Aorta (tissue), 5 donors: ENCODE measurements at places on chromosomes 7 and 10. TPM values are rescaled to one million over a fixed set of nuclear protein-coding genes. Genes with fewer than 3 reads are reported as not detected.

- no peak overlapping the region for H3K27ac ChIP-seq
- DNase-seq, result peak; percentile 21
- no peaks in the 10 kb centered on the region for H3K4me1 ChIP-seq
- H3K36me3 ChIP-seq, result no peaks in the 10 kb centered on the region
- no peak overlapping the region for H3K4me3 ChIP-seq
- H3K27me3 ChIP-seq, result no peaks in the 10 kb centered on the region
Measured at GRCh38 chr10:133143546-133143945, 16.5 kb upstream of the KNDC1 start.

- no peak overlapping the region for H3K4me3 ChIP-seq
- no peaks in the 10 kb centered on the region for H3K27me3 ChIP-seq
- no peak for DNase-seq
- no peak overlapping the region for H3K27ac ChIP-seq
Measured at GRCh38 chr7:143936087-143937009, 1.3 kb downstream of the OR2F2 start.

DNA sequence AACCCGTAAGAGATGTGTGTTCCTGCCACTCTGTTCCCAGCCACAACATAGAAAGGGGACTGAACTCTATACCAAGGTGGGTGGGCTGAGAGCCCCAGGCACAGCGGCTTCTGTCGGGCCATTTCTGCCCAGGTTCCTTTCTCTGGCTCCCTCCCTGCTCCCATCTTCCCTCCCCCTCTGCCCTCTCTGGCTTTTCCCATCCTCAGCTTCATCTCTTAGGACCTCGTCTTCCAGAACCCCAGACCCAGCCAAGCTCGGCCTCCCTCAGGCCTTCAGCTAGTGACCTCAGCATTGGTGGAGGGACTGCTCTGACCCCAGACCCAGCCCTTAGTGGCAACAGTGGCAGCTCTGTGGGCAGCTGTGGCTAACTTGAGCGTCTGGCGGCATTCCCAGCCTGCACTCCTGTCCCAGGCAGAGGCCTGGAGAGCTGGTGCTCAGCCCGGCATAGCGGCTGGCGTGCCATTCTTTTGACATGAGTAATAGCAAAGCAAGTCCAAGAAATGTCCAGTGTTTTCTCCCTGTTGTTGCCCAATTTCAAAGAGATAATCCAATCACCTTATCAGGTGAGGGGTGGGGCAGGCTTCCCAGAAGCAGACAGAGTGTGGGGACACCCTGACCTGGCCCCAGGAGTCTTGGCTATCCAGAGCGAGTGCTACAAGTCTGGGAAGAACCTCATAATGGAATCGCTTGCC lies 15.9 kb downstream of the PTPRE start:
- no peaks in the 10 kb centered on the region for H3K4me1 ChIP-seq
- no peaks in the 10 kb centered on the region for H3K27me3 ChIP-seq
- no peaks in the 10 kb centered on the region for H3K36me3 ChIP-seq
- H3K4me3 ChIP-seq, result no peak overlapping the region
- H3K27ac ChIP-seq, result peak overlapping the region; percentile 89

GRCh38 chr7:40544221-40544723 lies 409.5 kb downstream of the SUGCT start:
- peak overlapping the region; percentile 75 for H3K27ac ChIP-seq
- no peak for DNase-seq
- peaks cover 1% of the 10 kb centered on the region for H3K4me1 ChIP-seq
- H3K27me3 ChIP-seq, result no peaks in the 10 kb centered on the region
- H3K36me3 ChIP-seq, result no peaks in the 10 kb centered on the region

DNA sequence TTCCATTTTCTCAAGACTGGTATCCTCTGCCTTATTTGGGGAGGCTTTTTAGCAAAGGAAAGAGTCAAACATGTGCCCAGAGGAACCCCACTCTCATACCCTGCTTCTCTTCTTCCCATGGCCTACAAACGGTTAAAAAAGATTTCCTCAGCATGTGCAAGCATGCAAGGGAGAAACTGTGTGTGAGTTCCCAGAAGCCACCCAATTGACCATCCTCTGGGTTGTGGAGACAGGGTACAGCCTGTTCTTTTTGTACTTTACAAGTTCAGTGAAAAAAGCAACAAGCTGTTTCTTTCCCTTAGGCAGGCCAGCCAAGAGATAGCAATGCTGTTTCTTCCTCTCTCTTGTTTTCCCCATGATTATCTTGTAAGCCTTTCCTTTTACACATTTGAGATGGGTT lies 68.8 kb upstream of the MTPN start:
- H3K27me3 ChIP-seq, result no peaks in the 10 kb centered on the region
- no peak for DNase-seq
- no peaks in the 10 kb centered on the region for H3K4me1 ChIP-seq
- no peak overlapping the region for H3K27ac ChIP-seq

DNA sequence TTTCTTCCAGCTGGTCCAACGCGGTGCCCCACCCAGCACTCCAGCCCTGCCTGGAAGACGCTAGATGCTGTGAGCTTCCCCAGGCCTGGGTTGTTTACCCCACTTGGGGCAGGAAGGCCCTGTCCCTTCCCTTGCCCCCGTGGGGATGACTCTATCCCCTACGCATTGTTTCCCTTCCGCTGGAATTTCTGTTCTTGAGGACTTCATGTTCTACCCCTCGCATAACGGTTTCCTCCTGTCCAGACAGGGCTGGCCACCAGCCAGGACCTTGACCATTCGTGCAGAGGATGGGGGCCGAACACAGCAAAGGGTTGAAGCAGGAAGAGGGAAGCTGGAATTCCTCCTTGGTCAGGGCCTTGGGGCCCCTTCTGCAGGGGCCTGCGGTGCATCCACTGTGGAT lies 14.7 kb upstream of the SERPINE1 start:
- H3K27ac ChIP-seq, result peak overlapping the region; percentile 70
- no peaks in the 10 kb centered on the region for H3K4me1 ChIP-seq
- H3K4me3 ChIP-seq, result no peak overlapping the region

DNA sequence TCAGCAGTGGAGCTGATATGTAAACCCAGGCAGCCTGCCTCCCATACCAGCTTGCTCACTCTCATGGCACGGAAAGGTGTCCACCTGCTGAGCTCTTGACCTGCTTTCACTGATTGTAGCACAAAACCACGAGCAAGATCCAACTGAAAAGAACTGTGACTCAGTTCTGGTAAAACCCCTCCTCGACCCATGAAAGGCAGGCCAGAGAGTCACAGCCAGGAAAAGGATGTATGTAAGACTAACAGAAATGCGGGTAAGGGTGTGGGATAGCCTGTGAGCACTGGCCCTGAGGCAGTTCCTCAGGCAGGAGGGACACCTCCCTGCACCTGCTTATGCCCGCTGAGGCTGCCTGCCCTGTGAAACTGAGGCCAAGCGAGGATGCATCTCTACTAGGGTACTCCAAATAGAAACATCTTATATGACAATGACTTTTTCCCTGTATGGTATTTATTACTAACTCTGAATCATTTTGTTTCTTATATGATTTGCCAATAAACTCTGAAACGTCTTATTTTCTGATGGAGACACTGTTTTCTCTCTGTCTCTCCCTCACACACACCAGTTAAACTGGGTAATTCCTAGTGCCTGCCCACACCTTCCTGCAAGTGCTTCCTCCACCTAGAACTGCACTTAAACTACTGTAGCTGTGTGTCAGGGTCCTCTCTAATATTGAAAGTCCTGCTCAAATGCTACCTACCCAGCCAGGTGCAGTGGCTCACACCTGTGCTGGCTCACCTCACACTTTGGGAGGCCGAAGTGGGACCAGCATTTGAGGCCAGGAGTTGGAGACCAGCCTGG lies 73.3 kb upstream of the GHITM start:
- H3K27me3 ChIP-seq, result no peaks in the 10 kb centered on the region
- no peak for DNase-seq
- H3K4me3 ChIP-seq, result no peak overlapping the region

- H3K4me3 ChIP-seq, result no peak overlapping the region
- DNase-seq, result no peak
- H3K27me3 ChIP-seq, result no peaks in the 10 kb centered on the region
- no peaks in the 10 kb centered on the region for H3K36me3 ChIP-seq
Measured at GRCh38 chr10:100128951-100129350, 47.3 kb upstream of the CPN1 start.

- no peak overlapping the region for H3K27ac ChIP-seq
- H3K4me1 ChIP-seq, result no peaks in the 10 kb centered on the region
- H3K36me3 ChIP-seq, result no peaks in the 10 kb centered on the region
- no peaks in the 10 kb centered on the region for H3K27me3 ChIP-seq
- no peak for DNase-seq
Measured at GRCh38 chr7:36387435-36388231, 2.0 kb upstream of the ANLN start.

DNA sequence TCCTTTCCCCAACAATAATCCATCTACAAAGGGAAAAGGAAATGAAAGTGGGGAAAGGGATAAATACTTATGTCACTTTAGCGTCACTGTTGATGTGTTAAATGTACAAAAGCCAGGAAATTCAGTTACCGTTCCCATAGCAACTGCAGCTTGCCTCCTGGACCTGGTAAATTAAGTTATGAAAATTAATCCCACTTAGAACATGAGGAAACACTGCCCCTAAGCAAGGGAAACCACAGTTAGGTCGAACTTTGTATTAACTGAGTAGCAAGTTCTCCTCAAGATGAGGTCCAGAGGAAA lies 338.2 kb upstream of the AOAH start:
- H3K27ac ChIP-seq, result no peak overlapping the region
- no peaks in the 10 kb centered on the region for H3K27me3 ChIP-seq
- DNase-seq, result no peak
- no peak overlapping the region for H3K4me3 ChIP-seq
- H3K36me3 ChIP-seq, result no peaks in the 10 kb centered on the region

DNA sequence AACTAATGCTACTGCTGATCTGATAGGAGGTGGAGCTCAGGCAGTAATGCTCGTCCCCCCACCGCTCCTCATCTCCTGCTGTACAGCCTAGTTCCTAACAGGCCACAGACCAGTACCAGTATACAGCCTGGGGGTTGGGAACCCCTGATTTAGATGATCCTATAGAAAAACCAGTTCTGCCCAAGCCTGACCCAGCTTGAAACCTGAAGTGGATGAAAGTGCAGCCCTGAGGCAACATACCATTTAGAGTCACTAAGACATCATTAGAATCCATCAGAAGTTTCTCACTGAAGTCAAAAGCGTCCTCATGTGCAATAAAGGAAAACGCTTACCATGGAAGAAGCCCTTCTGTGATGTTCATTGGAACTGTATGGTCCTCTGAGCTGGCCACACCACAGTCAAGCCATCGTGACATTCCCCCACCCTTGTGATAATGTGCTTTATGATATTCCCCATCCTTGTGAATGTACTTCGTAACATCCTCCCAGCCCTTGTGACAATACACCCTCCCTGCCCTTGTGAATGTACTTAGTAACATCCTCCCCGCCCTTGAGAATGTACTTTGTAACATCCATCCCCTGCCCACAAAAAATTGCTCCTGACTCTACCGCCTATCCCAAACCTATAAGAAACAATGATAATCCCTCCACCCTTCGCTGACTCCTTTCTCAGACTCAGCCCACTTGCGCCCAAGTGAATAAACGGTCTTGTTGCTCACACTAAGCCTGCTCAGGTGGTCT lies 65.9 kb upstream of the HECTD2 start:
- H3K27ac ChIP-seq, result no peak overlapping the region
- no peaks in the 10 kb centered on the region for H3K4me1 ChIP-seq
- no peak overlapping the region for H3K4me3 ChIP-seq
- no peaks in the 10 kb centered on the region for H3K36me3 ChIP-seq
- no peak for DNase-seq

DNA sequence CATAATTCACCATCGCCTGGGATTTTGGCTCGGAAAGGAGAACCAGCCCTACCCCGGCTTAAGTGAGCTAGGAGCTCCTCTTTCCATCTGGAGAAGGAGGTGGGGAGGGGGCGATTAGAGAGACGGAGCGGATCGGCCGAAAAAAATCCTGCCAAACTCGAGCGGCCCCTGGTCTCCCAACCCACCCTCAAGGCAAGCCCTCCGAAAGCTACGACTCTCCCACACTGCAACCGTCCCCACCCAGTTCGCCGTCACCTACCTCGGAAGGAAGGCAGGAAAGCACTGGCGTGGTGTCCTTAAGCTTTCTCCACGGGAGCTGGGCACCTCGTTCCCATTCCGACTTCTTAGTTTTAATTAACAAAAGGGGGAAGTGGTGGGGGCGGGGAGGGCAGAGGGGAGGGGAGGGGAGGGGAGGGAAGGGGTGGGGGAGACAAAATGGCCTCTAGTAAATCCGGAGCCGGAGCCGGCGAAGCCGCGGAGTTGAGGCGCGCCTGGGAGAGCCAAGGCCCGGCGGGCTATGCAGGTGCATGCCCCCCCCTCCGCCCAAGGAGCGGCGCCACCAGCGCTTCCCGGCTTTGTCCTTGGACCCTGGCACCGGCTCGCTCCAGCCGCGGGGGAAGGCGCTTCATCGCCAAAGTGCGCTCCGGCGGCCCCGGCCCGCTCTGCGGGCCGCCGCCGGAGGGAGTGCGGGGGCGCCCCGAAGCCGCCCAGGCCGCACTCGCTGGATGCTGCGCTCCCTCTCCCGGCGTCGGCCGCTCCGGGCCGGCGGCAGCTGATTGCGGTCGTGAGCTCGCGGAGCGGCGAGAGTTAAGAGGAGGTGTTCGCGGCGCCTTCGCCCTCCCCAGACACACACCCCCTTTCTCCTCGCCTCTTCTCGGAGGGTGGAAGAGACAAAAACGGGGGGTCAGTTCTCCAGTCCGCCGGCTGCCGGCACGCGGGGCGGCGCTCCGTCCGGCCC lies at the start of gene LRRC4:
LRRC4 (minus strand) TSS at position 784 of the 958 bp plus-strand sequence. CDS start 797 bp downstream, outside the sequence.
- H3K36me3 ChIP-seq, result no peaks in the 10 kb centered on the region
- no peaks in the 10 kb centered on the region for H3K4me1 ChIP-seq
- H3K4me3 ChIP-seq, result peak within 1 kb of the TSS; percentile 57
- no peak within 1 kb of the TSS for H3K27ac ChIP-seq
- DNase-seq, result no peak

GRCh38 chr7:30510124-30511075 lies 5.8 kb upstream of the GGCT start:
- DNase-seq, result no peak
- peaks cover under 1% of the 10 kb centered on the region for H3K4me1 ChIP-seq
- H3K27me3 ChIP-seq, result no peaks in the 10 kb centered on the region
- H3K36me3 ChIP-seq, result no peaks in the 10 kb centered on the region

Gene SEPHS1
- 38.1 TPM for total RNA-seq

Gene SFTPA1
- not detected for total RNA-seq

Gene SOSTDC1
- not detected for total RNA-seq
